Caki2 (cell line): ENCODE measurements at places on chromosomes 11 and 22. TPM values are rescaled to one million over a fixed set of nuclear protein-coding genes. Genes with fewer than 3 reads are reported as not detected.

Gene PATE4
- total RNA-seq, result not detected in 2 replicates

Gene P4HA3
- total RNA-seq, result 0.06 and 0.57 TPM in 2 replicates

Gene DKK3
- 54.2 and 67.3 TPM in 2 replicates for total RNA-seq

Gene H19
- 5.6 and 9.3 TPM in 2 replicates for total RNA-seq

Gene FUT4
- 1.8 and 5.8 TPM in 2 replicates for total RNA-seq

Gene SGSM1
- 0.06 and 0.27 TPM in 2 replicates for total RNA-seq

DNA sequence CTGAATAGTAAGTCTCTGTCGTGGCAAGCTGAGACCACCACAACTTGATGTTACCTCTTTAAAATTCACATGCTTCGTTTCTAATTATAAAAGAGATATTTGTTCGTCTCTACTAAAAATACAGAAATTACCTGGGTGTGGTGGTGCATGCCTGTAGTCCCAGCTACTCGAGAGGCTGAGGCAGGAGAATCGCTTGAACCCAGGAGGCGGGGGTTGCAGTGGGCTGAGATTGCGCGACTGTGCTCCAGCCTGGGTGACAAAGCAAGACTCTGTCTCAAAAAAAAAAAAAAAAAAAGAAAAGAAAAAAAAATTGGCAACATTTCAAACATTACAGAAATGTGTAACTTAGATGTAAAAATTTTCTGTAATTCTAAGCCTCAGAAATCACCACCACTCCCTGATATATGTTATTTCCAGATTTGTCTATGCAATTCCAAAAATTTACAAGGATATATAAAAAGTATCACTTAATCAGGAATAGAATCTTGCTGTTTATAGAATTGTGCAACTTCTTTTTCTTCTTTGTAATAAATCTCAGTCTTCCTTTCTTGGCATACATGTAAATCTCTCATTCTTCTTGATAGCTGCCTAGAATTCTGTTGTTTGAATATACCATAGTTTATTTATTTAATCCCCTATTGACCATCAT, 37.3 kb downstream of the C11orf96 start:
- DNase-seq, result no peak

- DNase-seq, result no peak
These were observed 15.0 kb downstream of the TUB start for GRCh38 chr11:8095806-8096522.

DNA sequence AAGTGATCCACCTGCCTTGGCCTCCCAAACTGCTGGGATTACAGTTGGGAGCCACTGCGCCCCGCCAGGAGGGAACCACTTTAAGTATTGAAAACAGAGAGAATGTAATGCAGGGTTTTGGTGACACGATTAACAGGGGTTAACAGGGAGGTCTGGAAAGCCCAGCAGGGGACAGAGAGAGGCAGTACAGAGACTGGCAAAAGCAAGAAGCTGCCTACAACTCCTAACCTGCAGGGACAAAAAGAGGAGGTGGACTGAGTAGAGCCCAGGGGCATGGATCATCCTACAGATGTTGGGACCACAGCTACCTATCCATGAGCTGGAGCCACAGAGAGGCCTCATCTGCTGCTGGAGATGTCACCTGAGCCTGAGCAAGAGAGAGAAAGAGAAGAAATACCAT, 1.7 kb upstream of the SPINDOC start:
- DNase-seq, result no peak

- no peak for DNase-seq
These were observed 12.5 kb downstream of the MADD start for GRCh38 chr11:47282462-47282861.
